ENCODE measurements at places on chromosomes 4 and X.

- DNase-seq: no peak
These were observed 866.9 kb upstream of the FRG1 start for GRCh38 chr4:189073739-189074138.

DNA sequence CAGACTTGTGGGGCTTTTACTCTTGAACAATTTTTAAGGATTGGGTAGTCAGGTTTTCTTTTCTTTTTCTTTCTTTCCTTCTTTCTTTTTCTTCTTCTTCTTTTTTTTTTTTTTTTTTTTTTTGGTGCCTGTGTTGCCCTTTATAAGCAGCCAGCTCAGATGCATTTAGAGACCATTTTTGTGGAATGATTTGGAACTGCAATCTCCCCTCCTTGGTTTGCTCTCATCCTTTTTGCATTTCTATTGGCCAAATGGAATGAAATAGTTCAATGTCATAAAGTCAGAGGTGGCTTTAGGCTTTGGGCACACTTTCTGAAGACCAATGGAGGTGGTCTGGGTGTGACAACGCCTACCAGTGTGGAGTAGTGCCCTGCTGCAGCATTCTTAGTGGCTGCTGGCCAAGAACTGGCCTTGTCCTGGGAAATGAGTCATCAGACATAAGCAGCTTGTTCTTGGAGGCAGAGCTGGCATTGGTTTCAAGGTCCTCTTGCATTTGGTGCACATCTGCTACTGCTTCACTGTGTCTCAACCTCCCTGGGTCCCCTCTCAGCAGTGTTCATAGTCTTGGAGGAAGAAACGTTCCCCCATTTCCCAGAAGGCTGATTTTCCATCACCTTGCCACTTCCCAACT lies 84.5 kb downstream of the CT47B1 start:
- DNase-seq: no peak

GRCh38 chr4:173367946-173368345 lies 2.8 kb upstream of the SAP30 start:
- DNase-seq: no peak

GRCh38 chr4:181777518-181777917 lies 465.7 kb upstream of the TENM3 start:
- DNase-seq: no peak

DNA sequence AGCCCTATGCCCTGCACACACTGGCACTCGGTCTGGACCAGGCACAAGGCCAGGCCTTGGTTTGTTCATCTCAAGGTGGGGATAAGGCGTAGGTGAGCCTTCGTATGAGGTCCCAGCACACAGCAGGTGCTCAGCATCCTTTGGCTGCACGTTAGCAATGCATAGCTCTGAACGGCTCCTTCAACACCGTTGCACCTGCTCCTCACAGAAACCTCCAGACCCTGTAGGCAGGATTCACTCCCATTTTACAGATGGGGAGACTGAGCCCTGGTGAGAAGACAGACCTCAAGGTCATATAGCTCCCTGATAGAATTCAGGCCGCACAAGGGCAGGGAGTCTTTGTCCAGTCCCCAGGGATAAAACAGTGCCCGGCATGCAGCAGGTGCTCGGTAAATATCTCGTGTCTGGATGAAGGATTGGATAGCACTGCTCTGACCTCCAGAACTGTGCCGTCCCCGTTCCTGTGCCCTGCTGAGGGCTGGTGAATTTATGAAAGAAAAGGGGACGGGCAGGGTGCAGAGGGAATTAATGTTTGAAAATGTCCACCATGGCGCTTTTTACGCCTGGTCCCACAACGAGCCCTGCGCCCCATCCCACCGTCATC lies 2.4 kb downstream of the PPP2R2C start:
- DNase-seq: no peak

- no peak for DNase-seq
These were observed 77.0 kb downstream of the PAPSS1 start for GRCh38 chr4:107643021-107643420.
